ENCODE measurements at places on chromosomes 1 and 21.

- DNase-seq = no peak
These were observed 9.0 kb upstream of the RPL5 start for GRCh38 chr1:92822879-92823278.

DNA sequence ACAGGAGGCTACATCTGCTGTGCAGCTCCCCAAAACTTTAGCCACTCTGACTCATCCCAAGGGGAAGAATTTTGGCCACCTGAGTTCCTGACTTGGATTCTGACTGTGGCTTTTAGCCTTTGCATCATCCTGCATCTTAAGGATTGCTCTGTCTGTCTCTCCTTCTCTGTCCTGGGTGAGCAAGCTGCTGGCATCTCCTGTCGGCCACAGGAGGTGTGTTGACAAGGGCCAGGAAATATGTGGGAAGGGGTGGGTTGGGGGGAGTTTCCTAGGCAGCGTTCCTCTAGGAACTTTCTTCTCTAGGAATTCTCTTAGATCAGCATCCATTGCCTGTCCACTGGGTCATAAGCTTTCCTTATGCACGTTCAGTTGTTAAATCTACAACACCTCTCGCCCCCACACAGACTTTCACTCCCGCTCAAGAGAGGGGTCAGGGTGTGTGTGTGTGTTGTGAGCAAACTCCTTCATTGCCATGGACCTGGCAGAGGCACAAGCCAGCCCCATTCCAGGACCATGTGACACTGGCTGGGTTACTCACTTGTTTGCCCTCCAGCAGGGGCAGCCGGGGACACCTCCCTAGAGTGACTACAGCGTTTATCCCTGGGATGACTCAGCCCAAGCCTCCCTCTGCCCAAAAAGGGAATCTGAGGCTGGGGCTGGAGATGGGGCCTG, 145.0 kb upstream of the DUSP10 start:
- DNase-seq = no peak

DNA sequence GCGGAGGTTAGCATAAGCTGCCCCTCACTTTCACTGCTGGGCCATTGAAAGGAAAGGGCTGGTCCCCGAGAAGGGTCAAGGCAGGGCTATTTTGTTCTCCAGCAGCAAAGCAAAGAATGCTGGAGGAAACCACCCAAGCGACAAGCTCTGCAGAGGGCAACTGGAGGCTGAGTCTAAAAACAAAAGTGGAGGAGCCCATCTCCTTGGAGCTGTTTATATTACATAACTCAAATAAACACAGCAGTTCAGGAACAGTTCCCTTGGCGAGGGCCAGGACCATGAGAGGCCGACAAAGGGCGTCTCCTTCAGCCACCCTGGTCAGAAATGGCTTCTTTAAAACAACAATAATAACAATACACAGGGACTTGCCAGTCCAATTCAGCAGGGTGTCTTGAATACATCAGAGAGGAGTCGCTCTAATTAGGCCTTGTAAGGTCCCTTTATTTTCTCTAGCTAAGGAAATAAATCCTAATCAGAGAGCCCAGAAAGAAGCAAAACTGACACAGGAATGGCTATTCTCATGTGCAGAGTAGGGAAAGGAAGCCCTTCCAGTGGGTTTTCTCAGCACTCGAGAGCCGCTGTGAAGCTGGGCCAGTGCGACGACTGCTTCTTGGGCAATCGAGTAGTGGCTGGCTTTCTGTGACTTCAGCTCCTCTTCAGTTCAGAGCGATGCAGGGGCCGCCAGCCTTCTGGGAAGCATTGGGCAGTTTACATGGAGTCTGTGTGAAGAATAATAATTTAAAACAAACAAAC, 57.0 kb upstream of the TARBP1 start:
- DNase-seq = no peak

- no peak for DNase-seq
These were observed 122.5 kb downstream of the ELAVL4 start for GRCh38 chr1:50231209-50231608.

- no peak for DNase-seq
These were observed 993 bp downstream of the SYPL2 start for GRCh38 chr1:109467301-109467777.
